ENCODE measurements at places on chromosomes 4 and X. TPM values are rescaled to one million over a fixed set of nuclear protein-coding genes. Genes with fewer than 3 reads are reported as not detected.

The NSG1 gene
- polyA plus RNA-seq = 4.7 TPM

The ENAM gene
- polyA plus RNA-seq = 7.0 TPM

GRCh38 chrX:17814059-17814458 lies 47.0 kb downstream of the RAI2 start:
- no peak for DNase-seq

DNA sequence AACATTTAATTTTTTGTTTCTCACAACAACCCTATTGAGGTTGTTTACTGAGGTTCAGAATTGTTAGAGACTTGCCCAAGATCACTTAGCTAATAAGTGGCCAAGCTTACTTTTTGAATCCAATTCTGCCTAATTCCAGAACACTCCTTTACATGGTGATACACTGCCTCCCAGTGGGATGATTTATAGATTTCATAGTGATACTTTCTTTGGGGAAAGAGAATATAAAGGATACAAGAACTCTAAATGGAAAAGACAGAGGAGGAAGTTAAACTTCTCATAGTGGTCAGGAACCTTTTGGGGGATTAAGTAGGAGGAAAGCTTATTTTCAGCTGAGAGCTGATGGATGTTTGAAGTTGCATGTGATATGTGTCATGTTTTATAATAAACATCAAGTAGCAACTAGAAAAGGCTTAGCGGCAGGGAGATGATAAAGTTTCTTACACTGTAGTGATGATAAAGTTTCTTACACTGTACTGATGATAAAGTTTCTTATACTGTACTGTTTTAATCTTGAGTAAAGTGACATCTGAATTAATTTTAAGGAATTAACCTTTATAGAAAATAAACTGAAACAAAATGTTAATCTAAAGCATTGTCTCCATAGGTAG lies 15.3 kb downstream of the STAG2 start:
- DNase-seq = no peak

DNA sequence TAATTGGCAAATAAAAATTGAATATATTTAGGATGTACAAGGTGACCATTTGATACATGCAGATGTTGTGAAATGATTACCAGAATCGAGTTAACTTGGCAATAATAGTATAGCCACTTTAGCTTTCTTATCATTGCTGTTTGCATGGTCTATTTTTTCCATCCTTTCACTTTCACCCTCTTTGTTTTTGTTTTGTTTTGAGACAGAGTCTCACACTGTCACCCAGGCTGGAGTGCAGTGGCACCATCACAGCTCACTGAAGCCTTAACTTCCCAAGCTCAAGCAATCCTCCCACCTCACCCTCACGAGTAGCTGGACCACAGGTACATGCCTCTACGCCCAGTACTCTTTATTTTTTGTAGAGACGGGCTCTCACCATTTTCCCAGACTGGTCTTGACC lies 218.6 kb upstream of the ADGRL3 start:
- DNase-seq = no peak

GRCh38 chr4:138656990-138657389 lies 358.6 kb upstream of the NOCT start:
- DNase-seq = no peak

The HSFX2 gene
- polyA plus RNA-seq = 1.4 TPM

GRCh38 chrX:16855363-16856075 lies 14.6 kb downstream of the RBBP7 start:
- DNase-seq = no peak

GRCh38 chr4:114807759-114808404 lies 209.3 kb downstream of the UGT8 start:
- DNase-seq = no peak

DNA sequence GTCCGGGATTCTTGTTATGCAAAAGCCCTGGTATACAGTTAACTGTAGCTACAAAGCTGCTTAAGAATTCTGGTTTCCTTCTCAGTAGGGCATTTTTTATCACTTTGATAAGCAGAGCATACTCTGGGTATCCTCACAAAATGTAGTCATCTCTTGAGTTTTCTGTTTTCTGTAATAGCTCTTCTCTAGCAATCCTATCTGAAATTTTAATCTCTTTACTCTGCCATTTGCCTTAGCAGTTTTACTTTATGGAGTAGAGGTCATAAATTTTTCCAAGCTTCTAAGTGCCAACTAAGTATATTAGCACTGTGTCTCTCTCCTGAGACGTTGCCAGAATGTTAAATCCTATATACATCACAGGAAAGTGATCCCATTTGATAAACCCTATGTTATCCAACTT lies 28.0 kb upstream of the BANK1 start:
- no peak for DNase-seq

- DNase-seq = no peak
These were observed 68.7 kb upstream of the ADAD1 start for GRCh38 chr4:122309988-122310626.

GRCh38 chr4:156596026-156596425 lies 375.6 kb downstream of the PDGFC start:
- DNase-seq = no peak

The SHROOM2 gene
- 18.0 TPM for polyA plus RNA-seq

The ZNF280C gene
- 7.5 TPM for polyA plus RNA-seq

GRCh38 chrX:150081076-150081475 lies 142.8 kb upstream of the EOLA2 start:
- DNase-seq = no peak

- no peak for DNase-seq
These were observed 11.8 kb upstream of the RTL5 start for GRCh38 chrX:72143609-72143907.

The CT45A5 gene
- polyA plus RNA-seq = not detected

The POLA1 gene
- 18.2 TPM for polyA plus RNA-seq

- DNase-seq = no peak
These were observed 6.4 kb upstream of the HAUS7 start for GRCh38 chrX:153476666-153477363.

DNA sequence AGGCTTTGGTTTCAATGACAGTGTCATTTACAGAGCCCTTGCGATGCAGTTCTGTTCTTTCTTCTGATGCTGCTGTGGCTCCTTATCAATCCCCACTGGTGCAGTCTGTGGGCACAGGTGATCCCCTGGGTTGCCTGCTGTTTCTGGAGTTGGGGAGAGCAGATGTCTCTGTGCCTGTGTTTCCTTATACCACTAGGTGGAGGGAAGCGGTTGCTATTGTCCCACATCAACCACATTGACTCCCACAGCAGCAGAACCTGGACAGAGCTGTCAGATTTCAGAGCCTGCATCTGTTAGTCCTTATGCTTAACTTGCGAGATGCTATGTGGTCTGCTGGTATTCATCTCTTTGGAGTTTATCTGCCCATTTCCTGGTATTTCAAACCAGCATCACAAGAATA lies 57.7 kb downstream of the NEIL3 start:
- no peak for DNase-seq

The NSUN7 gene
- 13.9 TPM for polyA plus RNA-seq

DNA sequence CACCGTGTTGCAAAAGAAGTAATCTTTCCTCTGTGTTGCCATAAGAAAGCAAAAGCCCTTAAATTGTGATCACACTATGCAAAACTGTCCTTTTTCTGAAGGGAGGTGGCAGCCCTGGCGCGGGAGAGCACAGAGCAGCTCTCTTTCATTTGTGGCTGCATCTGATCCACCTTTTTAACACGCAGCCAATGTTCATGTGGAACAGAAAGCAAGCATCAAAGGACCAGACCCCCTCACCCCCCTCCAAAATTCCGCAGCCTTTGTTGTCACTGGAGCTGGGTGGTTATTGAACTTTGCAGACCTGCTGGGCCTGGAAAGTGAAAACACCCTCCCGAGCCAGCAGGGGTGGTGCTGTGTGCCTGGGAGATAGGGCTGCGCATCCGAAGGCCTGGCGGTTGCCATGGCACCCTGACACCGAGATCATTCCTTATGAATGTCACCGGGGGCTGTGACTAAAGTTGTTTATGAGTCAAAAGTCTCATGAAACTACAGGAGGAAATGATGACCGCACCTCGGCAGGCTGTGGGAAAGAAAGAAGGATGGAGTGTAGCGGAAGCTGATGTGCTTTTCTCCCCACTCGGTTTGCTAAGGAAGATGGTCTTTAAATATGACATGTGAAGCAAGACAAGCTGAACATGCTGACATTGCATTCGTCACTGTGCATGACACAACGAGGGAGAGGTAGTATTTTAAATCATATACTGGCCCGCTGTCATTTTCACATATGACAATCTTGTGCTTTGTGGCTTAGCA lies 367.4 kb downstream of the UNC5C start:
- DNase-seq = no peak

- DNase-seq = no peak
These were observed 1.7 kb upstream of the AKAP4 start for GRCh38 chrX:50202539-50202938.

DNA sequence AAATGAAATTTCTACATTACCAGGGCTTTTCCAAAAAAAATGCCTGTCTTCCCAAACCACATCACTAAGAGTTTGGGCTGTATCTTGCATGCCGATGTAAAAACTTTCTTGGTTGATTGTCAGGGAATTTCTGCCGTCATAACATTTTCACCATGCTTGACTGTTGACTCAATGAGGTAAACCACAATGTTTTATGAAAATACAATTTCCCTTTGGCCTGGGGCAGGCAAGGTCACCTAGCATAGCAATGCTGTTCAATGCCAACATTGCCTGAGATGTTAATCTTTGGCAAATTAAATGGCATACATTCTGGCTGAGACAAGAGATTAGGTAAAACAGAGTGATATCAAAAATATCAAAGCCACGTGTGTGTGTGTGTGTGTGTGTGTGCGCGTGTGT lies 137.1 kb upstream of the TBL1X start:
- no peak for DNase-seq

Data from right renal pelvis (tissue), 4 donors.